NCI-H446 treated with DMSO at 0.1 percent for 48 hours (cell line): ENCODE measurements at places on chromosomes 16 and 17.

DNA sequence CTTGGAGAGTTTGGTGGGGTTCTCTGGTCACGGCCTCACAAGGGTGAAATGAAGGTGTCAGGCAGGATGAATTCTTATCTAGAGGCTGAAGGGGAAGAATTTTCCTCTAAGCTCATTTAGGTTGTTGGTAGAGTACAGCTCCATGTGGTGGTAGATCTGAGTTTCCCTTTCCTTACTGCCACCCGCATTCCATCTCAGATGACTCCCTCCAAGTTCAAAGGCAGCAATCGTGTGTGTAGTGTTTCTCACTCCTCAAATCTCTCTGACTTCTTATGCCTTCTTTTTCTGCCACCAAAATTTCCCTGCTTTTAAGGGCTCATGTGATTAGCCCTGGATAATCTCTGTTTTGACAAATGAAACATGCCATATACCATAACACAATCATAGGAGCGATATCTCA is 135.5 kb upstream of the MYOCD start:
- DNase-seq: no peak

DNA sequence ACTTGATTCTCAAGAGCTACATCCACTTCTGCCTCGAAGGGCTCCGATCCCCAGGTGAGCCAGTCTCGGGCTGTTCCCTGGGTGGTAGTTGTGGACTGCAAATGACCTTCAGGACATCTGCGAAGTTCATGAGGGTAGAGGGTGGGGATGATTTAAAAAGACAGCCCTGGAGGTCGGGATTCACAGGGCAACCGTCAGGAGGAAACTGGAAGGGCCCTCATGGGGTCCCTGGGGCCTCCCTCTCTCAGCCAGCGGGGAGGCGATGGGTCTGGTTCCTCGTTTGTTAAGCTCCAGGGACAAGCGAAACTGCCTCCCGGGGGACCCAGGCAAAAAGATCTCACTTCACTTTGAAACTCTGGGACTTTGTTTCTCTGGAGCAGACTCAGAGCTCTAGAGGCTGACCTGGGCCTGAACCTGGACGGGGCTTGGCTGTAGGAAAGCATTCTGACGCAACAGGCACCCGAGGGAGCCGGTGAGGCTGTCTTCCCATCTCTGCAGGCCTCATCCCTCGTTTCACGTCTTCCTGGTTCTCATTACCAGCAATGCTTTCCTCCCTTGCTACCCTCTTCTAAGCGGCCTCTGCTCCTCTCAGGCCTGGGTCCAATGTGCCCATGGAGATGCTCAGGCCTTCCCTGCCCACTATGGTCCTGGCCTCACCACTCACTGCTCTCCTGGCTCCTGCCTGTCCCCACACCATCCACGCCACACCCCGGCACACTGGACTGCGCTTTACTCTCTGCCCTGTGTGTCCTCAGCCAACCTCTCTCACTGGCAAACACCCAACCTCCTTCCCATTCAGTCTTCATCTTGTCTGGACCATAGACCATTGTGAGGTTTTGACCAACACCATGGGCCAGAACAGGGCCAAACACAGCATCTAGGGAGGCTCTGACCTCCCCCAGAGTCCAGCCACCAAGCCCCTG is 214.2 kb upstream of the TNRC6C start:
- no peak for DNase-seq

DNA sequence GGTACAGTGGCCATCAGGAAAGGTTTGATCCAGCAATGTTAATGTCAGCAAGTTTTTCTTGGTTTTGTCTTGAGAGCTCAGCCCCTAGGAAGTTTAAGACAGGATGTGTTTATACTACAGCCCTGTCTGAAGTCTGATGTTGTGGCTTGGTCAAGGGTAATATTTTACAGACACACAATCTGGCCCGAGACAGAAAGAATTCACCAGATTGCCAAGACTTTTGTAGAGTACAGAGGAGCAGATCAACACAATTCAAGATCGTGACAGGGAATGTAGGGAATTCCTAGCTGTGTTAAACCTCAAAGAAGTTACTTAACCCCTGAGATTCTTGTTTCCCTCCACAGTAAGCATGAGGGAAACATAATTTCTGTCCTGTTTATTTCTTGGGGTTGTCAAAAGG is 63.1 kb downstream of the SHISA9 start:
- no peak for DNase-seq

DNA sequence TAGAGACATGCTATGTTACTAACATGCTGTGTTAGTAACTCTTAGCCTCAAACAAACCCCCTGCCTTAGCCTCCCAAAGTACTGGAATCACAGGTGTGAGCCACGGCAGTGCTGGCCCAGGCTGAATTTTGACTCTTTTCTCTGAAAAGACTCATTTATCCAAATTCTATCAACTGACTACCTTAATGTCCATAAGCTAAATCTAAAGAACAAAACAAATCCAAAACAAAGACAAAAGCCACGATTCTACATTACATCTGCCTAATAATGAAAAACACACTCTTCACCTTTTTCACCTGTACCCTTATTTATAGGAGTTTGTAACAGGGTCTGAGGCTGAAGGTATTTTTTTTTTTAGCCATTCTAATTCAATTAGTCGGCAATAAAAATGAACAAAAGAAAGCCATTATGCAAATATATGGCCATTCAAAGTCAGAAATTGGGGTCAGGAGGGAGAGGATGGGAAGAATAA is 432.5 kb downstream of the RBFOX1 start:
- DNase-seq: no peak

DNA sequence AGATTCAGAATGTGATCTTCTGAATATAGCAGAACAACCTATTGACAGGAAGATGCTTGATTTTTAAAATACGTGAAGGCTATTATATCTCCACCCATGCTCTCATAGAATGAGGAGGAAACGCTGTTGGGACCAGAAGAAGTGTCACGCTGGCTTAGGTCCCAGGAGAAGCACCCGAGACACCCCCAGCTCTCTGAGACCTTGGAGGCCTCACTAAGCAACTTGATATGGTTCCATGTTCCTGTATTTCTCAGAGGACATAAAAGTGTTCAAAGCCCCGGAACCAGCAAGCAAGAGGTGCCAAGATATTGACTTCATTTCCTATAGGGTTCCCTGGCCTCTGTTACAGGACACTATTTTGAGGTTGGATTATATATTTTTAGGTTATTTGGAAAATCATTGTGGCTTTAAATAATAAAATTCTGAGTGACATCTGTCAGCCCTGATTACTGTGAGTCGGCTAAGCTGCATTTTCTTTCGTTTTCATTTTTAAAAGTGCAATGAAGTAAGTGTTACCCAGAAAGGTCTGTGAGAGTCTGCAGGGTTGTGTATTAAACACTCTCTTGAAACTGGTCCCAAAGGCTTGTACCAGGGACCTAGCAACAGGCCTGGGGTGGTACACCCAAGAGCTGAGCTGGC is 400.0 kb downstream of the SOX9 start:
- no peak for DNase-seq

DNA sequence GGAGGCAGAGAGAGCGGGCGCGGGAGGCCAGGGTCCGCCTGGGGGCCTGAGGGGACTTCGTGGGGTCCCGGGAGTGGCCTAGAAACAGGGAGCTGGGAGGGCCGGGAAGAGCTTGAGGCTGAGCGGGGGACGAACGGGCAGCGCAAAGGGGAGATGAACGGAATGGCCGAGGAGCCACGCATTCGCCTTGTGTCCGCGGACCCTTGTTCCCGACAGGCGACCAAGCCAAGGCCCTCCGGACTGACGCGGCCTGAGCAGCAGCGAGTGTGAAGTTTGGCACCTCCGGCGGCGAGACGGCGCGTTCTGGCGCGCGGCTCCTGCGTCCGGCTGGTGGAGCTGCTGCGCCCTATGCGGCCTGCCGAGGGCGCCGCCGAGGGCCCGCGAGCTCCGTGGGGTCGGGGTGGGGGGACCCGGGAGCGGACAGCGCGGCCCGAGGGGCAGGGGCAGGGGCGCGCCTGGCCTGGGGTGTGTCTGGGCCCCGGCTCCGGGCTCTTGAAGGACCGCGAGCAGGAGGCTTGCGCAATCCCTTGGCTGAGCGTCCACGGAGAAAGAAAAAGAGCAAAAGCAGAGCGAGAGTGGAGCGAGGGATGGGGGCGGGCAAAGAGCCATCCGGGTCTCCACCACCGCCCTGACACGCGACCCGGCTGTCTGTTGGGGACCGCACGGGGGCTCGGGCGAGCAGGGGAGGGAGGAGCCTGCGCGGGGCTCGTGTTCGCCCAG is 1.2 kb upstream of the CBX4 start:
- no peak for DNase-seq

- no peak for DNase-seq
These were observed 794.9 kb upstream of the SOX9 start for GRCh38 chr17:71325886-71326285.

GRCh38 chr17:54727624-54728023 is 173.0 kb upstream of the TOM1L1 start:
- DNase-seq: no peak

GRCh38 chr17:65022751-65023700 is 33.5 kb downstream of the GNA13 start:
- DNase-seq: peak; percentile 35

DNA sequence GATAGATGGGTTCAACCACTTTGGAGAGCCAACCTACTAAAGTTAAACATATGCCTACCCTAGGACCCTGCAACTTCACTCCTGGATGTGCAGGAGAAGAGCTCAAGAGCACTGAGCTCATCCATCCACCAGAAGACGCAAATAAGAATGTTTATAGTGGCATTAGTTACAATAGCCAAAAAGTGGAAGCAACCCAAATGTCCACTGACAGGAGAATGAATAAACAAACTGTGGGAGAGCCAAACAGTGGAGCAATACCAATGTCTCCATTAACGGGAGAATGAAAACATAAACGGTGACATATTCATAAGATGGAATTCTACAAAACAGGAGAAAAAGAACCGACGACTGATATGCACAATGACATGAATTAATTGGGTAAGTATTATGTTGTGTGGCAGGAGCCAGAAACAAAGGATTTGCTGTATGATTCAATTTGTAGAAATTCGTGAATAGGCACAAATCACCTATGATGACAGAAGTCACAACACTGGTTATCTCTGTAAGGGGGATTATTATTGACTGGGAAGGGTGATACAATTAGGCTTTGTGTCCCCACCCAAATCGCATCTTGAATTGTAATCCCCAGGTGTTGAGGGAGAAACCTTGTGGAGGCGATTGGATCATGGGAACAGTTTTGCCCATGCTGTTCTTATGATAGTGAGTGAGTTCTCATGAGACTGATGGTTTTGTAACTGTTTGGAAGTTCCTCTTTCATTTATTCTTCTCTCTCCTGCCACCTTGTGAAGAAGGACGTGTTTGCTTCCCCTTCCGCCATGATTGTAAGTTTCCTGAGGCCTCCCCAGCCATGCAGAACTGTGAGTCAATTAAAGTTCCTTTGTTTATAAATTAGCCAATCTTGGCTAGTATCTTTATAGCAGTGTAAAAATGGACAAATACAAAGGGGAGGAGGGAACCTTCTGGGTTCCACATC is 57.9 kb upstream of the PLCG2 start:
- DNase-seq: no peak

GRCh38 chr17:28916302-28916934 is 13.5 kb upstream of the DHRS13 start:
- DNase-seq: no peak

- DNase-seq: no peak
These were observed 42.6 kb downstream of the NLRP1 start for GRCh38 chr17:5541610-5542202.

DNA sequence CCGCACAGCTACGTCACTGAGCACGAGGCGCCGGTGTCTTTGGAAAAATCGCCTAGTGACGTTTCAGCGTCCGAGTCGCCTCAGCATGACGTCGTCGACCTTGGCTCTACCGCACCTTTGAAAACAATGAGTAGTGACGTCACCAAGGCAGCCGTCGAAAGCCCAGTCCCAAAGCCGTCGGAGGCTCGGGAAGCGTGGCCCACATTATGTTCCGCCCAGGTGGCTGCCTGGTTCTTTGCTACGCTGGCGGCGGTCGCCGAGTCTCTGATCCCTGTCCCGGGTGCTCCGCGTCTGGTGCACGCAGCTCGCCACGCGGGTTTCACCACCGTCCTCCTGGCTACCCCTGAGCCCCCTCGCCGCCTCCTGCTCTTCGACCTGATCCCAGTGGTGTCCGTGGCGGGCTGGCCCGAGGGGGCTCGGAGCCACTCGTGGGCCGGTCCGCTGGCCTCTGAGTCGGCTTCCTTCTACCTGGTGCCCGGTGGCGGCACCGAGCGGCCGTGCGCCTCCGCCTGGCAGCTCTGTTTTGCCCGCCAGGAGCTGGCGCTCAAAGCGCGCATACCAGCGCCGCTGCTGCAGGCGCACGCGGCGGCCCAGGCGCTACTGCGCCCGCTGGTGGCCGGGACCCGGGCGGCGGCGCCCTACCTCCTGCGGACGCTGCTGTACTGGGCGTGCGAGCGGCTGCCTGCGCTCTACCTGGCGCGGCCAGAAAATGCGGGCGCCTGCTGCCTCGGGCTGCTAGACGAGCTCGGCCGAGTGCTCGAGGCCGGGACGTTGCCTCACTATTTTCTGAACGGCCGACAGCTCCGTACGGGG is 1.5 kb downstream of the TMEM102 start:
- DNase-seq: peak; percentile 42

- no peak for DNase-seq
These were observed 4.8 kb upstream of the ZNF469 start for GRCh38 chr16:88377961-88378360.

DNA sequence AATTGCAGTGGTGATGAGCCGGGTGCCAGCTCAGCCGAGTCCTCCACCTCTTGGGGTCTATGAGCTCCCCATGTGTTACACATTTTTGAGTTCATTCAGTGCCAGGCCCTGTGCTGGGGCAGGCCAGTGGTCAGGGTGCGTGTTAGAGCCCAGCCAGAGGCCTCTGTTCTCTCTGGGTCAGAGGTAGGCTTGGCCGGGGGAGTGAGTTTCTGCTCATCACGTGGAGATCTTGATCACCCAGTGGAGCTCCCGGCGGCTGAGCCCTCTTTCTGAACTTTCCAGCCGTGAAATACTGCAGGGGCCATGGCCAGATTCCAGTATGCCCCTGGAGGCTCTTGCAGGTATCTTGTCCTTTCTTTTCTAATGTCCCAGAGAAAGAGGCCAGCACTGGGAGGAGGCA is 93.0 kb downstream of the RAP1GAP2 start:
- no peak for DNase-seq

DNA sequence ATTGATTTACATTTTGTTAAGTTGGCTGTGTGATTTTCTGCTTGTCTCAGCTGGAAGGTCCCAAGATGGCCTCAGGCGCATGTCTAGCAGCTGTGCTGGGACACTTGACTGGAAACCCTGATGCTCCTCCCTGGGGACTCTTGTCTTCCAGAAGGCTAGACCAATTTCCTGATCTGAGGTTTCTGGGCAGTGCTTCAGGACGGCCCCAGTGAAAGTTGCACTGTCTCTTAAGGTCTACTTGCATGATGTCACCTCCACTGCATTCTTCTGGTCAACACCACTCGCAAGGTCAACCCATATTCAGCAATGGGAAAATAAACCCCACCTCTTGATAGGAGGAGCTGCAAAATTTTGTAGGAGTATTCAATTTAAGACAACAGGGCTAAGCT is 116.0 kb downstream of the SALL1 start:
- DNase-seq: no peak

GRCh38 chr17:34665150-34665806 is 85.9 kb downstream of the TMEM132E start:
- DNase-seq: no peak

DNA sequence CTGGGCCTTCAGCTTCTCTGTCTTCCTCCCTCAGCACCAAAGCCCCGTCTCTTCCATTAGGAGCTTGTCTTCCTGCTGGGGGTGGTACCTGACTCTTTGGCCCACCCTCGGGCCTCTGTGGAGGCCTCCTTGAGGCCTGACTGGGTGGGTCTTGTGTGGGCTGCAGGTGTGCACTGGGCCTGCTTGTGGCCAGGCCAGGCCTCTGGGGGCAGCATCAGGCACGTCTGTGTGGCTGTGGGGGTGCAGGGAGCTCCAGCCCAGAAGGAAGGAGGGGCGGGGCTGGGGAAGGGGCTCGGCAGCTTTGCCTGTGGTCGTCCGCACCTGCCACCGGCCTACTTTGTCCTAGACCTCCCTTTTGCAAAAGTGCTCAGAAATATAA is 7.0 kb downstream of the PIGQ start:
- DNase-seq: no peak

- peak; percentile 85 for DNase-seq
These were observed 1.4 kb downstream of the TFAP4 start for GRCh38 chr16:4271176-4272113.
